ENCODE measurements at places on chromosomes 4 and X.

- peak; percentile 44 for DNase-seq
Observed at GRCh38 chr4:109977854-109978501, 65.3 kb downstream of the EGF start.

- no peak for DNase-seq
Observed at GRCh38 chr4:137668885-137669545, 136.7 kb upstream of the PCDH18 start.

GRCh38 chr4:151292038-151292437 is 15.1 kb downstream of the PRSS48 start:
- DNase-seq: no peak

DNA sequence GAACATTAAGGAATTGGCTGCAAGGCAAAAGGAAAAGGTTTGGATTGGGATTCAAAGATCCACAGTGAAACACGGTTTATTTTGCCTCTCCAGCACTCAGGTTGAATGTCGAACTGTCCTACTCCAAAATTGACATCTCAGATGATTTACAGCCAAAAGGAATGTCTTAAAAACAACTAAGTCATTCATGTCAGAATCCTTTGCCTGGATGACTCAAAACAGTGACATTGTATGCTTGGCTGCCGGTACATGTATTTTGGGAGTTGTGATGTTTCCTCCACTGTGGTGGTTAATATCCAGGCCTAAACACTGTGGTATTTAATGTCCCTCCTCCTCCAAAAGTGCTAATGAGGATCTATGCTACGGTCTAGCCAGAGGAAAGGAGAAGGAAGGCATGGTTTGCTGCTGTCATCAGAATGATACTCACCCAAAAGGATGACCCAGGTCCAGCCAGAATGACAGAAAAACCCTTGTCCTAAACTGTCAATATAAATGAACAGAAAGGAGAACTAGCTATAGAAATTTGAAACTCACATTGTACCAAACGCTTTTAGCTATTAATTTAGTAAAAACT is 20.9 kb downstream of the PGM2 start:
- DNase-seq: no peak

DNA sequence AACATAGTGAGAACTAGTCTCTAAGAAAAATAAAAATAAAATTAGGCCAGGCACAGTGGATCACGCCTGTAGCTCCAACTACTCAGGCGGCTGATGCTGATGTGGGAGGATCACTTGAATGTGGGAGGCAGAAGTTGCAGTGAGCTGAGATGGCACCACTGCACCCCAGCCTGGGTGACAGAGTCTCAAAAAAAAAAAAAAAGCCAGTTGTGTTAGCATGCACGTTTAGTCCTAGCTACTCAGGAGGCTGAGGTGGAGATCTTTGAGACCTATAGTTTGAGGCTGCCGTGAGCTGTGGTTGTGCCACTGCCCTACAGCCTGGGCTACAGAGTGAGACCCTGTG is 2.5 kb downstream of the DCK start:
- DNase-seq: no peak

DNA sequence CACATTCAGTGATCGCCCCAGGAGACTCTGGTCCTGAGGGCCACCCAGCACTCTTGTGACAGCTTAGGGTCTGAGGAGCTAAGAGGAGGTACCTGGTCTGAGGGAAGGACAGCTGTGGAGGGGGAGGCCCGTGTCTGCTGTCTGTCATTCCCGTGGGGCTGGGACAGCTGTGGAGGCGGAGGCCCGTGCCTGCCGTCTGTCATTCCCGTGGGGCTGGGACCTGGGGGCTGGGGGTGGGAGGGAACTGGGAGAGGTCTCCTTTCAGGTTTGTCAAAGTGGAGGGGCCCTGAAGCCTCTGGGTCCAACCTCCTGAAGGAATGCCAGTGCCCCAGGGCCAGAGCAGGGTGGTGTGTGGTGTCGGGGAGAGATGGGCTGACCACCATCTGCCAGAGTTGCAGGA is 45.0 kb upstream of the ADRA2C start:
- no peak for DNase-seq

DNA sequence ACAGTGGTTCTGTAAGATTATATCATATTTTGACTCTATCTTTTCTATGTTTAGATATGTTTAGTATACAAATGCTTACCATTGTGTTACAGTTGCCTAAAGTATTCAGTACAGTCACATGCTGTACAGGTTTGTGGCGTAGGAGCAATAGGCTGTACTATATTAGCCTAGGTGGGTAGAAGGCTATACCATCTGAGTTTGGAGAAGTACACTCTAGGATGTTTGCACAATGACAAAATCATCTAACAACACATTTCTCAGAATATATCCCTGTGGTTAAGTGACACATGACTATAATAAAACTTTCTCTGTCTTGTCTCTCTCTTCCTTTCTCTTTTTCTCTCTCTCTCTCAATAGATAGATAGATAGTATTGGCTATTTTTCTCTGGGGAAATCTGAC is 1053.1 kb downstream of the STIM2 start:
- no peak for DNase-seq

DNA sequence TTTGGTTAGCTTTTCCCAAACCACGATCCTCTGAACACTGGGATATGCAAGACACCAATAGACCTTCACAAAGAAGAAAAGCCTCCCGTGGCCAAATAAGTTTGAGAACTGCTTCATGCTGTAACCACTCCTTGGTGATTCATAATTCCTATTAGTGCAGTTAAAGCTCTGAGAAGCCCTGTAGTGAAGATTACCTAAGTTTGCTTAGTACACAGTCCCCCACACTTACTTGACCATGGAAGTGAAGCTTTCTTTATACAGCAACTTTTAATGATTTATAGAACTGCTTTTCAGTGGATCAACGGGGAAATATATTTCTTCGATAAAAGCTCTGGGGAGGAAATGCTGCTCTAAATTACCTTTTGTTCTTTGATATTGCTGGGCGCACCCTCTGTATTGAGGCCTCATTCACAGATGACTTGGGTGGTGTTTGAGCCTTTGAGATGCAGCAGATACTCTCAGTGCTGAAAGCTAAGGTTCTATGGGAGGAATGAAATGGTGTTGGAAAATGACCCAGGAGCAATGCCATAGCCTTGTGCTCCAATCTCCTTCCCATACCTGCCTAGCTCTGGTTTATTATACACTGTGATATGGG is 67.4 kb downstream of the CBLL2 start:
- DNase-seq: no peak

DNA sequence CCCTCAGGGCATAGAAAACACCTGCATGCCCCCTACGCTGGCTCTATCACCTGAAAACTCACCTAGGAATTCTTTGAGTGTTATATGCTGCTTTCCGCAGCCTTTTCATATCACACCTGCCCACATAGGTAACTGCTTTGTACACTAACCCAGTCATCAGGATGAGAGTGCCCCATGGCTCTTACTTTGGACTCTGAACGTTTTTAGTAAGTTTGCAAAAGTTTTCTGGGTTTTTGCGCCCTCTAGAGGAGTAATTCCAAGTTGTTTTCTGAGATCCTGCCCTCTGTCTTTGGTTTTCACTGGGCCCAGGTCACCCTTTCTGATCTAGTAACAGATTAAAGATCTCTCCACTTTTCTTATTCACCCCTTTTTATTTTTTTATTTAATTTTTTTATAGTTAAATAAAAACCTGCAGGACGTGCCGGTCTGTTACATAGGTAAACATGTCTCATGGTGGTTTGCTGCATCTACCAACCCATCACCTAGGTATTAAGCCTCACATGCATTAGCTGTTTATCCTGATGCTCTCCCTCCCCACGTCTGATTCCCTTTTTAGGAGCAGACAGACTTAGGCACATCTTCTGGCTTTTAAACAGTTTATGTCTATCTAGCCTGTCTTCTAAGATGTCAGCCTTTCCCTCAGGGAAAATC is 139.2 kb downstream of the NWD2 start:
- DNase-seq: peak; percentile 24

DNA sequence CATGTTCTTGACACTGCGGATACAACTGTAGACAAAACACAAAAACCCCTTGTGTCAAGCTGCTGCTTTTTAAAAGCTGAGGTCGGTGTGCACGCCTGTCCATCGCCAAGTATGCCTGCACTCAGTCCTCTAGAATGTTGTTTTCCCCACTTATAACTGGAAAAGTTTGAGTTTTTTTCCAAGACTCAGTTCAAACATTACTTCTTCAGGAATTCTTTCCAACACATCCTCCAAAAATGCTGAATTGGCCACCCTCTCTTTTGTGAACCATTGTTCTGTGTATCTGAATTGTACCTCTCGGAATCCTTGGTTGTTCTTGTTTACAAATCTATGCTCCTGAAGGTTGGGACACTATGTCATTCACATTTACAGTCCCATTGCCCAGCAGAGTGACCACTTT is 94.6 kb downstream of the REELD1 start:
- no peak for DNase-seq

- DNase-seq: no peak
Observed at GRCh38 chr4:25835384-25835783, 27.4 kb downstream of the SEL1L3 start.

- DNase-seq: no peak
Observed at GRCh38 chr4:110654254-110654635, 31.4 kb upstream of the PITX2 start.

DNA sequence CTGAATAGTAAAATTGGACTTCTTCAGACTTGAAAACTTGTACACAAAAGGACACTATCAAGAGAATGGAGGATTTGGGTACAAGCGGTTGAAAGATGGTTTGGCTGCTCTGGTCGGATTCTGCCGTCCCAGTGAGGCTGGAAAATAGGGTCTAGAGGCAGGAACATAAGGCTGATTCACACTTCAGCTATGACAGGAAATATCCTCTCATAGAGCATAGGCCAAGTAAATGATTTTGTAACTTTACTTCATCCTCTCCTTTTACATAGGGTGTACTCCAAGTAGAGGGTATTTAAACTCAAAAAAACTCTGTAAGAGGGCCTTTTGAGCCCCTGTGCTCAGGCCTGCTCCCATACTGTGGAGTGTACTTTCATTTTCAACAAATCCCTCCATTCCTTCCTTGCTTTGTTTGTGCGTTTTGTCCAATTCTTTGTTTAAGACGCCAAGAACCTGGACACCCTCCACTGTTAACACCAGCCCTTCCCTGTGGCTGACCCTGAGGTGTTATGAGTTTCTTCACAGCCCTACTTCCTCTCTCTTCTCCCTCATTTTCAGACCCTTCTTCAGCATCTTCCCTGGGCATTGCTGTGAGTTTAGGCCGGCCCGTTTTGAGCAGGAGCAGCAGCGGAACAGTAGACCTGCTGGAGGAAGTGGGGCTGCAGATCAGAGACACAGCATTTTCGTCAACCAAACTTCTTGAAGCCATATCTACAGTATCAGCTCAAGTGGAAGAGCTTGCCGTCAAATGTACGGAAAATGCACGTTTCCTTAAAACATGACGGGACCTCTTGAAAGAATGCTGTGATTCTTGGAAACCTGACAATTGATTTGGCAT is 7.2 kb downstream of the PGAM4 start:
- DNase-seq: peak; percentile 12

DNA sequence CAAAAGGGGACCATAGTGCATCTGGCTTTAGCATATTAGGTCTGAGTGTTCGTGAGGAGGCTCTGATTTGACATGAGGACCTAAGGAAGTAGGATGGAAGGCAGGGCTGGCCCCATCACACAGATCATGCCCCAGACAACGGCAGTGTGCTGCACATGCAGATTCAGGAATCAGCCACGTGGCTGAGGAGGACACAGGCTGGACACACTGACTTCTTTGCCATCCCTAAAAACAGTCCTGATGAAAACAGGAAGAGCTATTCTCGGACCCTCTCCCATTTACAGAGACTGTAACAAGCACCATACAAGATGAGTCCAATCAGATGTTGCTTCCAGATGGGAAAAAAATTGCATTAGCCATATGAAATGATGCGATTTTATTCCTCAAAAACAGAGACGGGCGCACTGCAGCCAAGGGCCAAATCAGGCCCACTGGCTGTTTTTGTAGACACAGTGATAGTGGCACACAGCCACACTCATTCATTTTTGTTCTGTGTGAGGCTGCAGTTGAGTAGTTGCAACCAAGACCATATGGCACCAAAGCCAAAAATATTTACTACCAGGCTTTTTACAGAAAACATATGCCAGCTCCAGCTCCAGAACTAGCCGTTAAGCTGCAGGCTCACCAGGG is 41.0 kb downstream of the ACSL1 start:
- DNase-seq: no peak

- no peak for DNase-seq
Observed at GRCh38 chrX:13226214-13226613, 93.6 kb downstream of the ATXN3L start.

DNA sequence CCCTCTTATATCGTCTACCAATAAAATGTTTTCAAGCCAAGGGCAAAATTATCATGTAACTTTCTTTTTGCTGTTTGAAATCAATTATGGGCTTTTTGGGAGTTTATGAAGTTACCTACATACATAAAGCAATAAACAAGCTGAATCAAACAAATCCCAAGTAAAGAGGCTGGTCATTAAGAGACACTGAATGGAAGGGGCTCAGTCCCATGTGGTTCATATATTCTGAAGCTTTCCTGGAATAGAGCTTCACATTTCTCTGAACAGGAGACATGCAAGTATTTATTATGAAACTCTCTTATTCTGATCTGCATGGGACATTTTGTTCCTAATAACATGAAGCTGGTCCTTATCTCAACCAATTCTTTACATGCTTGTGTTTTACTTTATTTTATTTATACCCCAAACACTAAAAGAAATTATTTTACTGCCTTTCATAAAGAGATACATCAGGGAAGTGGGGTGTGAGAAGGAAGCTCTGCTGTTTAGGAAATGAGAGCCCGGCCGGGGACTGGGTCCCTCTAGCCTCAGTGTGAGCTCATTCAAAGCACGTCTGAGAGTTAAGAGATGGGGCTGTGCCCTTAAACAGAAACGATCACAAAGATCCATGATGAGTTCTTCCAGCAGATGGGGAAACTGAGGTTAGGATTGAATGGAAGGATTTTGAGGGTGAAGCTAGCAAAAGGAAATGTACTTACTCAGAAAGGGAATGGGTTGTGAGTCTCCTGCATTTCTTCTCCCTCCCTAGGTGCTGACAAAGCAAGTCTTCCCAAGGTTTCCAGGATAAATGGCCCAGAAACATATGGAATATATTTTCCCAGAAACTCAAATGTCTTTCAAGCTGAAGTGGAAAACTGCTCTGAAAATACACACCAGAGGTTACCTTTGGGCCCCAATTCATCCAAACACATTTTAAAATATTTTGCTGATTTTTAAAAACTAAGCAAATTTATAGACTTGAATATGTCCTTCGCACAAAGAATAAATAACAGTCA is 93.1 kb upstream of the LNX1 start:
- no peak for DNase-seq

GRCh38 chrX:40106676-40107290 is 9.0 kb upstream of the BCOR start:
- no peak for DNase-seq

GRCh38 chr4:95637043-95637600 is 88.3 kb upstream of the UNC5C start:
- DNase-seq: no peak

Measured in CD4-positive, alpha-beta T cell treated with Interleukin-17A for 1 hour (primary cell).